ENCODE measurements at places on chromosomes 2 and 18. TPM values are rescaled to one million over a fixed set of nuclear protein-coding genes. Genes with fewer than 3 reads are reported as not detected.

Gene NT5DC4
- not detected for total RNA-seq

Gene RHBDD1
- total RNA-seq = 23.1 TPM

Gene TIA1
- 152 TPM for total RNA-seq

Gene CCDC142
- total RNA-seq = 12.1 TPM

Gene PFN4
- total RNA-seq = not detected

Gene DSC3
- 3.7 TPM for total RNA-seq

Gene TSPYL6
- not detected for total RNA-seq

Gene RPRM
- total RNA-seq = 16.2 TPM

Gene LOXHD1
- not detected for total RNA-seq

Data from H1 (cell line).